GM12878 (cell line): ENCODE measurements at places on chromosomes 1 and 21. TPM values are rescaled to one million over a fixed set of nuclear protein-coding genes. Genes with fewer than 3 reads are reported as not detected.
A peak's percentile ranks its signal among the peaks of the same experiment; 100 is the strongest.

PLA2G5 gene
- not detected in 2 replicates for total RNA-seq

DNA sequence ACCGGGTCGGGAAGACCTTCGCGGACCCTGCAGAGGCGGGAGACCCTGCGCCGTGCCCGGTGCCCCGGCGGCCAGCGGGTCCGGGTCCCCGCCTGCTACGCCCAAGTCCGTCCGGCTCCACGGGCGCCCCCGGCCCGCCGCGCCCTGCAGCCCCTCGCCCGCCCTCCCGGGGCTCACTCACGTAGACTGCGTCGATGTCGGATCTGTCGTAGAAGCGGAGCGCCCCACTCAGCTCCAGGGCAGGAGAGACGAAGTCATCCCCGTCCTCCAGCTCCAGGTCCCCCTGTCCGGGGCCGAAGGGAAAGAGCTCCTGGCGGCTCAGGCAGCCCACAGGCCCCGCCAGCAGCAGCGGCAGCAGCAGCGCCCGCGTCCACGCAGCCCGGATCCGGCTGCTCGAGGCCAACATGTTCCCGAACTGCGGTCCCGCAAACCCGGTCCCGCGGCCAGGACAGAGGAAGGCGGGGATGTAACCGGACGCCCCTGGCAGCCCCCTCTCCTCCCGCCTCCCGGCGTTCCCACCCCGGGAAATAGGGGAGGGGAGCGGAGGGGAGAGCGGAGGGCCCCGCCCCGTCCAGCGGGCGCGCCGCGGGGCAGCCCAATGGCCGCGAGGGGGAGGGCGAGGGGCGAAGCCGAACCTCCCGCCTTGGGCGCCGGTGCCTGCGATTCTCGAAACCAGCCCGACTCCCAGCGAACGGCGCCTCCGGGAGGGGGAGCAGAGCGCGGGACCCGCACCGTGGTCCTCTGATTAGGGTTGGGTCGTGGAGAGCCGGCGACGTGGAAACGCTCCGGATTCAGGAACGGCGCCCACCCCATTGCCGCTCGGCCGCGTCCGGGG lies at the start of gene NID1:
NID1 (minus strand) TSS at position 417 of the 835 bp plus-strand sequence; CDS start at position 406, 11 bp downstream.
- no peaks in the 10 kb centered on the region for H3K27me3 ChIP-seq
- H3K27ac ChIP-seq, result peak within 1 kb of the TSS; percentile 41
- no peak for DNase-seq
- peak within 1 kb of the TSS; percentile 70 for H3K4me3 ChIP-seq

KRTAP13-1 gene
- not detected in 2 replicates for total RNA-seq

DNA sequence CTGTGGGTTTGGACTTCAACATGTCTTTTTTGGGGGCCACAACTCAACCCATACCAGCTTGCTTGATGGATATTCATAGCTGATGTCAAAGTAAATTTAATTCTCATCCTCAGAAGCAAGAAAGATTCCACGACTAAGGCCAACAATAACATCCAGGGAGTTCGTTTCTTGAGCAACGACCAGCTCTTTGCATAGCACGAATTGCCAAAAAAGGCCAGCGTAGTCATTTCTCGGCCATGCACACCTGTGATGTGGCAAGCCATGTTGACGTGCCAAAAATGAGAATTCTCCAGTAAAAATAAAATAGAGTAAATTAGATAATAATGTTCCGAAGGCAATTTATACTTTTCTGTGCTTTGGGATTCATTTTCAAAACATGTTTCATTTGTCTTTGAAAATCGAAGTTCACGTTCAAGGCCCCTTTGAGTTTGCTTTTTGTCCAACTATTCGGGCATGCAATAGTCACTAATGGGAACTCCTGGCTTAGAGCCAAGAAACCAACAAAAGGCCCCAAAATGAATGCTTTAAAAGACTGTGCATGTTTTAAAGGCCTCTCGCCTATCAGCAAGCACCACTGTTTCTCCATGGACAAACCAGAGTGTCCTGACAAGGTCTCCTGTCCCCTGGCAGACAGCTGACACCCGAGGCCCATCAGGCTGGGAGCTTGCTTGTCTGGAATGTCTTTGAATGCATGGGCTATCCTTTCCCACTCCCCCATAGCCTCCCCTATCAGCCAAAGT lies 14.4 kb upstream of the IGSF5 start:
- no peaks in the 10 kb centered on the region for H3K36me3 ChIP-seq
- no peak for DNase-seq
- no peaks in the 10 kb centered on the region for H3K4me1 ChIP-seq

GRCh38 chr1:12098786-12099185 lies 35.7 kb downstream of the TNFRSF8 start:
- no peaks in the 10 kb centered on the region for H3K4me1 ChIP-seq
- H3K27ac ChIP-seq, result no peak overlapping the region
- H3K27me3 ChIP-seq, result no peaks in the 10 kb centered on the region
- H3K4me3 ChIP-seq, result no peak overlapping the region

DNA sequence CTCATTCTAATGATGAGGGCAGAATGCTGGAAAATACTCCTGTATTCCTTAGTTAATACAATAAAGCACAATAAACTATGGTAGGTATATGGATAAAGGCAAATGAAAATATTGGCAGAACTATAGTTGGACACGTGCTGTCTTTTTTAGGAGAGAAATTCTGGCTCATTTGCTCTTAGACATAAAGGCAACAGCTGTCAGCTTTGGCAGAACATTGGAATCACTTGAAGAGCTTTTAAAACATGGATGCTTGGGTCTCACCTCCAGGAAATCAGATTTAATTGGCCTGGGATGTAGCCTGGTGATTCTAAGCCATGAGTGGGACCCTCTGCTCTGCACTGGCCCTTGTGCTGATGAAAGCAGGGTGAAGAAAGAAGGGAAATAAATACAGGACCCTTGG lies 9.9 kb downstream of the CRP start:
- no peaks in the 10 kb centered on the region for H3K4me1 ChIP-seq
- no peaks in the 10 kb centered on the region; the same call in 1 of the 2 replicates for H3K27me3 ChIP-seq
- H3K27ac ChIP-seq, result no peak overlapping the region
- no peaks in the 10 kb centered on the region for H3K36me3 ChIP-seq
- DNase-seq, result no peak

GRCh38 chr1:38559446-38560165 lies 300.0 kb downstream of the RRAGC start:
- peak overlapping the region; percentile 87 for H3K27ac ChIP-seq
- H3K36me3 ChIP-seq, result no peaks in the 10 kb centered on the region
- peak overlapping the region; percentile 72 for H3K4me3 ChIP-seq
- DNase-seq, result peak; percentile 84
- H3K27me3 ChIP-seq, result no peaks in the 10 kb centered on the region

DNA sequence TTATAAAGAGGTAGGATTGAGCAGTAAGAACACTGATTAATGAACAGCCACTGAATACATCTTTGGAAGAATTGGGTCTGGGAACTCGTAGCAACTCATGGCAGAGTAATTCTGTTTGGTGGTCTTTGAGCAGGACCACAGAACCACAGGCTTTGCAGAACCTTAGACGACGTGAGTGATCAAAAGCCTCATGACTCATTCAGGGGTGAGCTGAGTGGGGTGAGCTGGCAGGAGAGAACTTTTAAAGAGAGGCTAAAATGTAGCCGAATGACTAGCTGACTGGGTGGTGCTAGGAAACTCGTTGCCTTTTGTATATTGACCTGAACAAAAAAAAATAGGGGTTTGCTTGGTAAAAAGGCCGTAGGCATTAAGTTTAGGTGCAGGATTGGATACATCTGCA lies 313.8 kb downstream of the TGFB2 start:
- no peak overlapping the region for H3K27ac ChIP-seq

DNA sequence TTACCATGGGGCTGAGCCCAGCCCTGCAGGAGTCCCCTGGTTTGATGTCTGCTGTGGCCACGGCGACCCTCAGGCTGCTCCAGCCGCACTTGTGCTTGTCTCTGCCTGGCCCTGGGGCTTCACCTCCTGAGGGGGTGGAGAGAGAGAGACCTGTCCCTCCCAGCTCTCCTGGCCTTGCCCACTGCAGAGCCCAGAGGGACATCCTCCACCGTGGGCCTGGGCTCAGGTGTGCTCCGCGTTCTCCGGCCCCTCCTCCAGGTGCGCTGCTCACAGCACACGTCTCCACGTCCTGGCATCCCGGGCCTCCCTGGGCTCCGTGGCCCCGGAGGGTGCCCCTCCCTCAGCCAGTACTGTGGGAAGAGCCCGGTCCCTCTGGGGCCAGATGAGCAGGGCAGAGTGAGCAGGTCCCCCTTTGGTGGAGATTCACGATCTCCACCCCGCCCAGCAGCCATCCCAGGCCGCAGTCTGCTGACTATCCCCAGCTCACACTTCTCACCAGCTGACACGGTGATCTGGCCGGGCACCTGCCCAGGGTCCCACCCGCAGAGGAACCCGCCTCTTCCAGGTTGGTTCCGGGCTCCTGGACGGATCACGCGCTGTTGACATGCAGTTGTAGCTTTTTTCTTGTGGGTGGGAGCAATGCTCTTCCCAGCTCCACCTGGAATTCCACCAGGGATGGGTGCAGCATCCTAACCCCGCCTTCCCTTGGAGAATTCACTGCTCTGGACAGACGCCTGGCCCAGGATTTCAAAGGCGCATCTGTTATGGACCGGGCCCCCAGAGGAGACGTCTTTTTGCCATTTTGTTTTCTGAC lies 41.8 kb upstream of the POFUT2 start:
- no peaks in the 10 kb centered on the region for H3K27me3 ChIP-seq
- H3K36me3 ChIP-seq, result no peaks in the 10 kb centered on the region
- H3K4me3 ChIP-seq, result no peak overlapping the region
- DNase-seq, result no peak

CELA2B gene
- 0.27 TPM in 1 of 2 replicates, not detected in the other for total RNA-seq

HAO2 gene
- not detected in 2 replicates for total RNA-seq

NHLH1 gene
- 0.80 and 0.85 TPM in 2 replicates for total RNA-seq

GRCh38 chr1:175138579-175138978 lies 54.0 kb downstream of the KIAA0040 start:
- H3K27ac ChIP-seq, result no peak overlapping the region
- H3K4me3 ChIP-seq, result no peak overlapping the region
- H3K36me3 ChIP-seq, result no peaks in the 10 kb centered on the region

GRCh38 chr1:24379733-24380315 lies 33.8 kb downstream of the STPG1 start:
- H3K27me3 ChIP-seq, result no peaks in the 10 kb centered on the region
- no peaks in the 10 kb centered on the region for H3K36me3 ChIP-seq
- H3K4me3 ChIP-seq, result no peak overlapping the region
- no peak overlapping the region for H3K27ac ChIP-seq
- peaks cover 11% of the 10 kb centered on the region for H3K4me1 ChIP-seq

GRCh38 chr21:26082549-26082948 lies 88.0 kb downstream of the APP start:
- H3K27me3 ChIP-seq, result no peaks in the 10 kb centered on the region
- H3K36me3 ChIP-seq, result no peaks in the 10 kb centered on the region
- no peak overlapping the region for H3K4me3 ChIP-seq
- DNase-seq, result no peak
- no peaks in the 10 kb centered on the region for H3K4me1 ChIP-seq

GRCh38 chr1:12649971-12650421 lies 6.1 kb downstream of the AADACL4 start:
- no peak for DNase-seq
- no peak overlapping the region for H3K4me3 ChIP-seq
- H3K27ac ChIP-seq, result no peak overlapping the region
- H3K27me3 ChIP-seq, result no peaks in the 10 kb centered on the region
- no peaks in the 10 kb centered on the region for H3K4me1 ChIP-seq
- H3K36me3 ChIP-seq, result no peaks in the 10 kb centered on the region

NGF gene
- not detected in 2 replicates for total RNA-seq

TDRKH gene
- total RNA-seq, result 3.6 and 5.1 TPM in 2 replicates

- peaks cover 64% of the 10 kb centered on the region for H3K36me3 ChIP-seq
- DNase-seq, result no peak
- H3K27ac ChIP-seq, result no peak overlapping the region
- H3K27me3 ChIP-seq, result no peaks in the 10 kb centered on the region
- no peaks in the 10 kb centered on the region for H3K4me1 ChIP-seq
- H3K4me3 ChIP-seq, result no peak overlapping the region
These were observed 16.0 kb downstream of the ENO1 start for GRCh38 chr1:8862528-8862927.

RGS8 gene
- total RNA-seq, result 0.31 and 0.35 TPM in 2 replicates

GRCh38 chr1:201286445-201286844 lies 3.1 kb downstream of the PKP1 start:
- no peak overlapping the region for H3K4me3 ChIP-seq
- no peaks in the 10 kb centered on the region for H3K4me1 ChIP-seq
- no peak overlapping the region for H3K27ac ChIP-seq
- H3K27me3 ChIP-seq, result peaks cover 5% of the 10 kb centered on the region; the same call in 1 of the 2 replicates
- H3K36me3 ChIP-seq, result no peaks in the 10 kb centered on the region

- H3K27ac ChIP-seq, result no peak overlapping the region
- H3K27me3 ChIP-seq, result no peaks in the 10 kb centered on the region; the same call in none of the 2 replicates
- H3K36me3 ChIP-seq, result no peaks in the 10 kb centered on the region
- H3K4me3 ChIP-seq, result no peak overlapping the region
- no peak for DNase-seq
These were observed 21.8 kb downstream of the LRRC3 start for GRCh38 chr21:44477131-44477530.

DNA sequence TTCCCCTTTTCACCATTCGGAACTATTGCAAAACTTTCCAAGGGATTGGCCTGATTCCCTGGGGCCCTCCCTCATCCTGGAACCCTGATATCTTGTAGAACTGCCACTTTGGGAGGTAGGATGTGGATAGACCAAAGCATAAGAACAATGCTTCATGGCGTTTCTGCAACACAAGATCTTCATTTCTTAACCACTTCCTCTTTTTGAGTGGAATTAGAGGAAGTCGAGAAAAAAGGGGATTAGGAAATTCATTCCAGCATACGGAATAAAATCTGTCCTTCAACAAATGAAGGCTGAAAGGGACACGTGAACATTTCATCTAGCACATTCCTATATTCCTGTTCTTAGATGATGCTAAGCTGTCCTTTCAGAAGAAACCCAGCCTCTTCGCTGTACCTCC lies 149.3 kb downstream of the HUNK start:
- no peaks in the 10 kb centered on the region for H3K4me1 ChIP-seq
- no peaks in the 10 kb centered on the region for H3K36me3 ChIP-seq
- no peak overlapping the region for H3K4me3 ChIP-seq
- no peak overlapping the region for H3K27ac ChIP-seq
- no peaks in the 10 kb centered on the region for H3K27me3 ChIP-seq
- no peak for DNase-seq

RBBP4 gene
- total RNA-seq, result 290 and 303 TPM in 2 replicates

GRCh38 chr1:25501235-25502058 lies 42.0 kb upstream of the LDLRAP1 start:
- no peaks in the 10 kb centered on the region for H3K27me3 ChIP-seq
- no peak overlapping the region for H3K4me3 ChIP-seq
- H3K36me3 ChIP-seq, result peaks cover 5% of the 10 kb centered on the region

DNA sequence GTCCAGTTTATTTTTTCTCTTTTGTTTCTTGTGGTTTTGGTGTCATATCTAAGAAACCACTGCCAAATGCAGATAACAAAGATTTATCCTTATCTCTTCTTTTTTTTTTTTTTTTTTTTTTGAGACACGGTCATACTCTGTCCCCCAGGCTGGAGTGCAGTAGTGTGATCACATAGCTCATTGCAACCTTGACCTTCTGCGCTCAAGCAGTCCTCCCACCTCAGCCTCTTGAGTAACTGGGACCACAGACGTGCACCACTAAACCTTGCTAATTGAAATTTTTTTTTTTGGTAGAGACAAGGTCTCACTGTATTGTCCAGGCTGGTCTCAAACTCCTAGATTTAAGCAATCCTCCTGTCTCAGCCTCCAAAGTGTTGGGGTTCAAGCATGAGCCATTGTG lies 8.9 kb downstream of the SLC66A1 start:
- peaks cover 6% of the 10 kb centered on the region for H3K36me3 ChIP-seq
- no peak for DNase-seq
- H3K27me3 ChIP-seq, result no peaks in the 10 kb centered on the region
- H3K27ac ChIP-seq, result no peak overlapping the region
- H3K4me3 ChIP-seq, result no peak overlapping the region

- H3K27ac ChIP-seq, result no peak overlapping the region
- H3K4me1 ChIP-seq, result no peaks in the 10 kb centered on the region
- no peaks in the 10 kb centered on the region; the same call in 1 of the 2 replicates for H3K27me3 ChIP-seq
- no peak for DNase-seq
- no peak overlapping the region for H3K4me3 ChIP-seq
- H3K36me3 ChIP-seq, result no peaks in the 10 kb centered on the region
These were observed 16.1 kb upstream of the LDLRAP1 start for GRCh38 chr1:25527226-25527846.

UBE2U gene
- not detected in 2 replicates for total RNA-seq
